ENCODE measurements at places on chromosomes 12 and 14. TPM values are rescaled to one million over a fixed set of nuclear protein-coding genes. Genes with fewer than 3 reads are reported as not detected.

DNA sequence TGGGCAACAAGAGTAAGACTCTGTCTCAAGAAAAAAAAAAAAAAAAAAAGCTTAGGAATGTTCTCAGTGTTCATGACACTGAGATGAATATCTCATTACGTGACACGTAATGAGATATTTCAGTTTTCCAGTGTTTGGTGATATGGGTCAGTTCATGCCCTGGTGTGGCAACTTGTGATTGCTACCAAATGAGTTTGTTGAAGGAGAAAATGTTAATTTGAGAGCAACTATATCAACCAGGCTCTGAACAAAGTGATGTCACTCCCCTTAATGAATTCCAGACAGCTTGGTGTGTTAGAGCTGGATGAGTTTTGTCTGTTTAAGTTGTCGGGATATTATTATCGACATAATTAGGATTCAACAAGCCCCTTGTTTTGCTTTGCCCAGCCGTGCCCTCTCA lies 211.7 kb downstream of the DPF3 start:
- no peak for DNase-seq

OASL gene
- 0.14 TPM for polyA plus RNA-seq

- DNase-seq = no peak
Observed at GRCh38 chr12:68514807-68515411, 95.8 kb upstream of the RAP1B start.

GRCh38 chr14:68174446-68174845 lies 354.9 kb downstream of the RAD51B start:
- no peak for DNase-seq

DNA sequence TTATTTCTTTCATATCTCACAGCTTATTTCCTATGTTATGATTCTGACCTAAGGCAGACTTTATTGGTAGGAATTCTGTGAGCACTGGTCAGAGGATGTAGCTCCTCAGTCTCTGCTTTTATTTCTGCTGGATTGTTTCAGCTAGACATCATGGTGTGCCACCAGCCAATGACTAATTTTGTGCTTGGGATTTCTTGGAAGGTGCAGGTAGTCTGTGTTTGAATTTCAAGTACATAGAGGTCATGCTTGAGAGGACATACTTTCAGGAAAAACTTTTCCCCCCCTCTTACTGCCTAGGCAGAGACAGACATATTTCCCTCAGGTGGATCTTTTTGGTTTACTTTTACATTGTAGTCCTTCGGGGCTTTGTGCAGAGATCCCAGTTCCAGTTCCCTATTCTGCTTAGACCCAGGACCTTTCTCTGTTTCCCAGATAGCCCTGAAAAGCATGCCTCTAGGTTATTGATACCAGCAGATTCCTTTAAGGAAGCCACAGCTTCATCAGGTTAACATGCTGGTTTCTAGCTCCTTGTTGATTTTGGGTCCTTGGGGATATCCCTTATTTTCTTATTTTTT lies 28.6 kb downstream of the BRMS1L start:
- no peak for DNase-seq

DNA sequence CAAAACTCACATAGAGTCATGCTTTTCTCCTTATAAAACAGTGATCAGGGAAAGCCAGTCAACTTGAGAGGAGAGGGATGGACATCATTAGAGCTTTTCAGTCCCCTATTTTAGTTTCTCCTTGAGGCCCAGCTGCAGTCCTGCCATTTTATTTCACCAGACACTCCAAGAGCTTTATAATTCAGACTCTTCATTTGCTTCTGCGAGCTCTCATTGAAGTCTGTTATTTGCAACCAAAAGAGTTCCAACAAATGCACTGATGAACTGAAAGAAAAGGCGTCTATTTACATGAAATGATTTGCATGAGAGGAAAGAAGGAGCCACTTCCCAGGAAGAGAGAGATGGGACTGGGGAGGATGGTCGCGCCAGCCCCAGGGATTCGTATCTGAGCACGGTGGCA lies 86.8 kb downstream of the NDUFA12 start:
- DNase-seq = no peak

- DNase-seq = no peak
Observed at GRCh38 chr14:61140872-61141271, 140.3 kb downstream of the TMEM30B start.

DNA sequence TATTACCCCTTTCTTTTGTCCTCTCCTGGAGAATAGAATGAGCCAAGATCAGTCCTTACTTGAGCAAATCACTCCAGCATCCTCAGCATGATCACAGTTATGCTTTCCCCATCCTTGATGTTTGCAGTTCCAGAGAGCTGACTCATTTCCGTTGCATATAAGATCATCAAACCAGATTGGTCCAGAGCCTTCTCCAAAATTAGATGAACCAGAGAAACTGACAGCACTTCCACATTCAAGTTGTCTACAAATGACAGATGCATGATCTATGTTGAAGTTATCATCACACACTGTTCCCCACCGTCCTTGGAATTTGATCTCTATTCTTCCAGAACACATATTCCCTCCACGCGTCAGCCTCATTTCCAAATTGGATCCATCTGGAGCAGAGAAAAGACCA lies 4.8 kb downstream of the CD163 start:
- no peak for DNase-seq

DNA sequence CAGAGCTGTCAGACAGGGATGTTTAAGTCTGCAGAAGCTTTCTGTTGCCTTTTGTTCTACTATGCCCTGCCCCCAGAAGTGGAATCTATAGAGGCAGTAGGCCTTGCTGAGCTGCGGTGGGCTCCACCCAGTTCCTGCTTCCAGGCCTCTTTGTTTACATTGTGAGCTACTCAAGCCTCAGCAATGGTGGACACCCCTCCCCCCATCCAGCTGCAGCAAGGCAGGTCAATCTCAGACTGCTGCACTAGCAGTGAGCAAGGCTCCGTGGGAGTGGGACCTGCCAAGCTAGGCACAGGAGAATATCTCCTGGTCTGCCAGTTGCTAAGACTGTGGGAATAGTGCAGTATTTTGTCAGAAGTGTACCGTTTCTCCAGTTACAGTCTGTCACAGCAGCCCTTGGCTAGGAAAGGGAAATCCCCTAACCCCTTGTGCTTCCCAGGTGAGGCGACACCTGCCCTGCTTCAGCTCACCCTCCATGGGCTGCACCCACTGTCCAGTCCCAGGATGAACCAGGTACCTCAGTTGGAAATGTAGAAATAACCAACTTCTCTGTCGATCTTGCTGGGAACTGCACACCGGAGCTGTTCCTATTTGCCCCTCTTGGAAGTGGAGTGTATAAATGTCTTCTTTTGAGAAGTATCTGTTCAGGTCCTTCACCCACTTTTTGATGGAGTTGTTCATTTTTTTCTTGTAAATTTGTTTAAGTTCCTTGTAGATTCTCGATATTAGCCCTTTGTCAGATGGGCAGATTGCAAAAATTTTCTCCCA lies 213.5 kb upstream of the SLC38A2 start:
- DNase-seq = no peak

DNA sequence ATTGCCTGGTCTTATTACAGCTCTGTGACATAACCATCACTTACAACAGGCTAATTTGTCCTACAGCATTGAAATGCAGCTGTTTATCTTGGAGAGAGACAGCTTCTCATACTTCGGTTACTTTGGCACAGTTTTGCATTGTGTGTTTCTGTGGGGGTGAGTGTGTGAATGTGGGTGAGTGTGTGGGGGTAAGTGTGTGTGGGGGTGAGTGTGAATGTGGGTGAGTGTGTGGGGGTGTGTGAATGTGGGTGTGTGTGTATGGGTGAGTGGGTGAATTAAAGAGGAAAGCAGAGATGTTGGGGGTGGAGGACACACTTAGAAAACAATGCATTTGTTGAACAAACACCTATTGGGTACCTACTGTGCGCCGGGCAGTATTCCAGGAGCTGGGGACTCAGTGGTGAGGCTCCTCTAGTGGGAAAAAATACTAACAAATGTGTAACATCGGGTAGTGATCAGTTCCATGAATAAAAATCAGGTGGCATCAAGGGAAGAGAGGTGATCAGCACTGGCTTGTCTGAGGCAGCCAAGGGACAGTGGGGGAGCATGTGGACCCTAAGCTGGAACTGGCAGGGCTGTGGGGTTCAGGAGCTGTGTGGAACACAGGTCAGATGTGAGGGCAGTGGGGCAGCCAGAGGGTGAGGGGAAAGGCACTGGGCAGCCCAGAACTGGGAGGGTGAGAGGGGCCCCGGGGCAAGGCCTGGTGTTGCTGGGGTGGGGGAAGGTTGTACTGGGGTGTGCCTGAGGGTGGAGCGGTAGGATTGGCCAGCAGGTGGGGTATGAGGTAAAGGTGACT lies 44.1 kb upstream of the AMN start:
- DNase-seq = no peak

GRCh38 chr12:90999966-91000365 lies 4.8 kb downstream of the EPYC start:
- no peak for DNase-seq

DNA sequence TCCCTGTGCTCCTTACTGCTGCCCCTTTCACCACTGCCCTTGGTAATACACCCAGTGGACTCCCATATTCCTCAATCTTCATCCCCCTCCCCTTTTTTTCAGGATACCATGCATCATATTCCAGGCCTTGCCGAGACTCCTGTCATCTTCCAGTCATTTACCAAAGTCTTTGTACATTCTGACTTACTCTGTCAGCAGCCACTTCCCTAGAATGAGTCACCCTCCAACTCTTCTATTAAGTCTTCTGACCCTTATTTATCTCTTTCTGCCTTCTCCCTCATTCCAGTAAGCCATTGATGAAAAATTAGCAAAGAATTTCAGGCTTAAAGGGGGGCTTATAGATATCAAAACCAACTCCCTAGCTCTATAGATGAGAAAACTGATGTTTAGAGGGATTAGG lies 128.0 kb downstream of the STXBP6 start:
- no peak for DNase-seq

DNA sequence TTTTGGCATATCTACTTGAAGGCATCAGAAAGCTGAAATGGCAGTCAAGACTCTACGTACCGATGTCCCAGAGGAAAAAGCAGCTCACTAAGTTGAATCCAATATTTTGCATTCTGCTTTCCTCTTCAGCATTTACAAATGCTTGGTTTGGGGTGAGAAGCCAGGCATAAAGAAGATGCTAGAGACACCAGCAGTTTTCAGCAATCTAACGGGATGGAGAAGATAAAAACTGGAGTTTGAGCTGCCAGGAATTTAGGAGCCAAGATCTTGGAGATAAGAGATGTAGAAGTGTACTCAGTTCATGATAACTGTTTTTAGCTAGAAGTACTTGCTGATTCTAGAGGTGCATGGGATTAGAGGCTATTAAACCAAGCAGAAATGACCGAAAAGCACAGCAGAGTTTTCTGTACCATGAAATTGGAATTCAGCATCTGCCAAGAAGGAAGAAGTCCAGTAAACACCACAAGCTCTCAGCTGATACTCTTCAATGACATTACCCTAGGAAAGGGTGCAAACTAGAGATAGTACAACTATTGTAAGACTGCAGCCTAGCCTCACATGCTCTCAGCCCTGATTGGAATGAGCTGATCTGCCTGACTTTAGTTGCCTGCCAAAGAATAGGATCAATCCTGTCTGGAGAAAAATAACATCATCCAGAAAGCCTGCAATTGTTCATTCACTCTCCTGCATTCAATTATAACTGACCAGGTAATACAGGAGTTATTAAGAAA lies 7.4 kb upstream of the ALDH1L2 start:
- no peak for DNase-seq

GPR132 gene
- polyA plus RNA-seq = 0.32 TPM

WNT5B gene
- 5.1 TPM for polyA plus RNA-seq

GRCh38 chr14:29953501-29953900 lies 25.9 kb upstream of the PRKD1 start:
- DNase-seq = no peak

DNA sequence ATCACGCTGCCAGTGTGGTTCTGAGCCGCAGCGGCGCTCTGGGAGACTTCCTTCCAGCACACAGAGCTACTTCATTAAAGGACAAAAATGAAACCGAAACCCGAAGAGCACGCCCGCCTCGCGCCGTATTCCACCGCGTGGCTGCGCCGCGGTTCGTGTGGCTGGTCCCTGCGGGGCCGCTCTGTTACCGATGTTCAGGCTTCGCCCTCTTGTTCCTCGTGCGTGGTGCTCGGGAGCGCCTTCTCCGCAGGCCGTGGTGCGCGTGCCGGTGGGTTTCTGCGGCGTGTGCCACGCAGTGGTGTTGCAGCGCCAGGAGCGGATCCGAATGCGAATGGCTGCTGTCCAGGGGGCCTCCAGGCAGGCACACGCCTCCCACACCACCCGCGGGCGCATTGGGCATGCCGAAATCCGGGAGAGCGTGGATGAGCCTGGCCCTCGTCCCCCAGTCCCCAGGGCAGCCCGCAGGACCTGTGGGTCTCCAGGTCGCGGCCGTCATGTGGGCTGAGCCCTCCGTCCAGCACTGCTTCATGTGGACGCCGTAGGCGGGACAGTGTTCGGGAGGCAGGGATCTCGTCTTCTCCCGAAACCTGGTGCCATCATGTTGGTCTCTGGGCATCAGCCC lies 91.2 kb downstream of the ADGRD1 start:
- no peak for DNase-seq

GRCh38 chr12:113103756-113104450 lies 31.7 kb downstream of the RASAL1 start:
- DNase-seq = no peak

PTCSC3 gene
- polyA plus RNA-seq = 0.23 TPM

KCNMB4 gene
- 28.8 TPM for polyA plus RNA-seq

GRCh38 chr12:25422241-25422640 lies 130.8 kb downstream of the LMNTD1 start:
- no peak for DNase-seq

DNA sequence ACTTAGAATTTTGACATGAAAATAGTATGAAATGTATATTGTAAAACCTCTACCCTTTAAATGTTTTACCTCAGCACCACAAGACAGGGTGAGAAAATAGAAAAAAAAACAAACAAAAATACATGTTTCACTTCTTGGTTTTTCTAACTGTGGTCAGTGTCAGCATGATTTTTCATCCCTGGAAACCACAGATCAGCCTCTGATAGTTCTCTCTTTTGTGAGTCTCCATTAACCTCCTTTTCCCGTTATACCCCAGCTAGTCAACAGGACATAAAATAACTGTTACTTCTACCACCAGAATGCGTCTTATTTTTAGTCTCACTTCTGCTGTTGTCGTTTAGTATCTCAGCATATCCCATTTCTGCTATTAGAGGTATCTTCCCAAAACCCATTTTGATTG lies 48.3 kb upstream of the KCNMB4 start:
- no peak for DNase-seq

IGF1 gene
- polyA plus RNA-seq = 4.8 TPM

DNA sequence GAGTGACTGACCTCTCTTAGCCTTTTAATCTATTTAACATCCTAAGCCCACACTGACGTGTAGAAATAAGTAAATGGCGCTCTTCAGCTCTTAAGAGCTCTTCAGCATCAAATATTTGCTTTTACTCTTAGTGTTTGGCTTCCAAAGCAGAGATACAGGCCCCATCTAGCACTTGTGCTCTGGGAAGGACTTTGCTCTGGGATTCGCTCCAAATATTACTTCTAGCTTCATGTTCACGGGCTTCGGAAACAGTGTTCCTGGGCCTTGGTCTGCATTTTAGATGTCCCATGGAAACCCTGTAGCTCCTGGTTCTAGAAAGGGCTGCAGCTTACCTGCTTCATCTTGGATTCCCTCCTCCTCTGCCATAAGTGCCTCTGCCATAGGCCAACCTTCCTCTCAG lies 2.7 kb upstream of the NKX2-8 start:
- DNase-seq = no peak

KCNA5 gene
- polyA plus RNA-seq = 2.5 TPM

GRCh38 chr12:48002773-48003218 lies 1.5 kb downstream of the COL2A1 start:
- DNase-seq = no peak

SLC25A47 gene
- polyA plus RNA-seq = not detected

GDF3 gene
- 0.56 TPM for polyA plus RNA-seq

SLC38A6 gene
- polyA plus RNA-seq = 21.6 TPM

All from right renal cortex interstitium (tissue), 3 donors.